NCI-H146 (cell line): ENCODE measurements at places on chromosomes 2 and 18.

DNA sequence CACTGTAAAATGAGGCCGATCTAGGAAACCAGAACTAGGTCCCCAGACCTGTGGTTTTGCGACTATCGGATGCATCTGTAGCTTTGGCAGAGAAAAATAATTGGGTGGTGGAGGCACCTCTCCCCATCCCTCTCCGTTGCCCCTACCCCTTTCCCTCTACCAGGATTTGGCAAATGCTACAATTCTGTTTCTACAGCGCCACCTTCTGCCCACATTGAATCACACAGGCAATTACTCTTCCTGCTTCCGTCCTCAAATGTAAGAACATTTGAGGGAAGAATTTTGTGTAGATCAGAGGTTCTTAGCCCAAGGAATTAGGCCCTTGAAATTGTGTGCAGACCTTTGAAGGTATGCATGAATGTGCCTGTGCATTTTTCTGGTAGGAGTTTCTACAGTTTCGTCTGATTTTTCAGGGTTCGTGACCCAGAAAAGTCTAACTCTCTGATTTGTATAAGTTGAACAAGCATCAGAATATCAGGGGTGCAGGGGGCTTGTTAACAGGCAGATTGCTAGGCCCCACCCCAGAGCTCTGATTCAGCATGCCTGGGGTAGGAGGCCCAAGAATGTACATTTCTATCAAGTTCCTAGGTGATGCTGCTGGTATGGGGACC lies 11.2 kb downstream of the ATP6V1B1 start:
- DNase-seq = peak; percentile 51

- DNase-seq = no peak
These were observed 60.4 kb downstream of the RHOB start for GRCh38 chr2:20507166-20507692.

- no peak for DNase-seq
These were observed 11.0 kb downstream of the SLC14A1 start for GRCh38 chr18:45734944-45735343.

- no peak for DNase-seq
These were observed 236.0 kb downstream of the CYRIA start for GRCh38 chr2:16429431-16430145.

- no peak for DNase-seq
These were observed 67.2 kb downstream of the COLEC12 start for GRCh38 chr18:433298-433697.

DNA sequence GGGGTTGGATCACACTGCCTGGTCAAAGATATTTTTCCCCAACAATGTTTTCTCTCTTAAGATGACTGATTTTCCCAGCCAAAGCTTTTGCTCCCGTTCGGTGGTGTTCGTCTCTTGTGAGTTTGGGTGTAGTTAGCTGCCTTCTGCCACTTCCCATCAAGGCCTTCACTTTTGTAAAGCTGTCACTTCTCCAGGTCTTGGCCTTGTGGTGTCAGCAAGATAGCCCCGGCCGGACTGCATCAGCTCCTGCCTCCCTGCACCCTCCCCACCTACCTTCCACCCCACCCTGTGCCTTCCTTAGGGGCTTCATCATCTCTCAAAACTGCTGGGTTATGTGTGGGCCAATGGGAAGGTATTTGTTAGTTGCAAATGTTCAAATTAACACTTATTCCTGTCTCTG lies 228.9 kb downstream of the BCL11A start:
- DNase-seq = no peak

GRCh38 chr2:57450170-57450569 lies 596.4 kb upstream of the VRK2 start:
- no peak for DNase-seq

GRCh38 chr18:46756559-46757201 lies at the start of gene ST8SIA5:
ST8SIA5 (minus strand) TSS chr18:46757053; CDS start chr18:46756508, 545 bp downstream.
- peak; percentile 99 for DNase-seq

DNA sequence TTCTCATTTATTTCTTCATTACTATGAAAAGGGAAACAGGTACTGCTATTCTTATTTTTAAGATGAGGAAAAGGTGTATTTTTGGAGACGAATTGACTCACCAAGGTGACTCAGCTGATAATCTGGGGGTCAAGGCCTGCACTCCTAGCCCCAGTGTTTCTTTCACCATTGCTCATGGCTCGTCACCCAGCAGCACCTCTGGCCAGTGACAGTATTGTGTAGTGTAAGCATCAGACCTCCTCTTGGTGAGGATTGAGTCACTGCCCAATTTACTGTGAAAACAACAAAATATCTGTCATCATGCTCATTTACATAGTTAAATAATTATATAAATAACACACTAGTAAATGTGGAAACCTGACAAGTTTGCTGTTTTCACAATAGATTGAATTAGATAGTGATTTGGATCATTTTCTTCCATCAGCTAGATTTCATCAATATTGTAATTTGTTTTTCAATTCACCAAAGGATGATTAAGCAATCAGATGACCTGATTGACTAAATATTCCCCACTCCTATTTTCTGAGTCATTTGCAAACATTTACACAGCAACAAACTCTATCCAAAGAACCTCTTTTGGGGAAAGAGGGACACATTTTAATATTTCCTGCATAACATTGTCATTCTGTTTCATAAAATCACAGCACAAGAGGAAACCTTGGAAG lies 492.8 kb upstream of the RAB12 start:
- no peak for DNase-seq

GRCh38 chr2:101613056-101613704 lies 84.3 kb upstream of the MAP4K4 start:
- no peak for DNase-seq

GRCh38 chr2:144702051-144702450 lies 182.1 kb upstream of the ZEB2 start:
- DNase-seq = no peak

DNA sequence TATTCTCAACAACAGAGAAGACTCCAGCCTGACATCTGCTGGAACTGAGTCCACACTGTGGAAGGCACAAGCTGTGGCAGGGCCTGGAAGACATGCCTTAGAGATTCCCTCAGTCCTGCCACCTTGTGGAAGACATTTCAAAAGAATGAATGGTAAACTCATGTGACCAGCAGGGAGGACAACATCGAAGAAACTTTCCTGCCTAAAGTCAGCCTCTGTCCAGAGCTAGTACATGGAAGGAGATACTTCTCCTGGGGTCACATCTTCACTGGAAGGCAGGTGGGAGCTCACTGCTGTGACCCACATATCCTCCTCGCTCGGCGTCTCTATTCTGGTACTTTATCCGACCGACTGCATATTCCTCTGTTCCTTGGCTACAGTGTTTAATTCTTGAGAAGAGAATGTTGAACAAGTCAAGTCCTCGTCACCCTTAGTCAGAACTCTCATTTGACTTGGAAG lies 59.5 kb downstream of the PUM2 start:
- peak; percentile 34 for DNase-seq

DNA sequence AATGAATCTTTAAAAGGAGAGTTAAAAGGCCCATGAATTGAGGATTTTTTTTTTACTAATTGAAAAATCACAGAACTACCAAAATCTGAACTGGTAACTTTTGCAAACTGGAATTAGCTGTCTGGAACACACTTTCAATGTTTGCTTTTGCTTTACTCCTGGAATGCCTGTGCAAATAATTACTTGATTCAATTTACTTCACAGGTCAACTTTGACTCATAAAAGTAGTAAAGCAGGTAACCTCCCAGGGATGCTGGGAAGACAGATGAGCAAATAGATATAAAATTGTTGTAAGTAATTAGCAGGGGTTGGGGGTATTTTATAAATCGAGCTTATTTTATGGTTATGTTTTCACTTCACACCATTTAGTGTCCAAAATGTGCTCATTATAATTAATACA lies 398.3 kb upstream of the HNRNPA3 start:
- peak; percentile 46 for DNase-seq

GRCh38 chr2:10003206-10004125 lies 39.9 kb upstream of the KLF11 start:
- DNase-seq = no peak

DNA sequence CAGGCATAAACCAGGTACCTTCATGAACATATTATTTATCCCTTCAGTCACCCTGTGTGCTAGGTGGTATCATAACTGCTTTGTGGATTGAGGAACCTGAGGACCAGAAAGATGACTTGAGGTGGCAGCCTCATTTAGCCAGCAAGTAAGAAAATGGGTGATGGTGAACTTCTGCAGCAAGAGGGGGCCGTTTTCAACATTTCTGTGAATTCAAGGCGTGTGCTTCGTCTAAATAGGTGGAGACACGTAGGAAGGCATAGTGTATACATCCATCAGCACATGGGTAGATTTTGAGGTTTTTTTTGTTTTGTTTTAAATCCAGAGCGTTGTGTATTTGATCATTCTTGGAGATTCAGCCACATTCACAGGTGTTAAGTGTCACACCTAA lies 118.7 kb downstream of the SPTBN1 start:
- DNase-seq = no peak

DNA sequence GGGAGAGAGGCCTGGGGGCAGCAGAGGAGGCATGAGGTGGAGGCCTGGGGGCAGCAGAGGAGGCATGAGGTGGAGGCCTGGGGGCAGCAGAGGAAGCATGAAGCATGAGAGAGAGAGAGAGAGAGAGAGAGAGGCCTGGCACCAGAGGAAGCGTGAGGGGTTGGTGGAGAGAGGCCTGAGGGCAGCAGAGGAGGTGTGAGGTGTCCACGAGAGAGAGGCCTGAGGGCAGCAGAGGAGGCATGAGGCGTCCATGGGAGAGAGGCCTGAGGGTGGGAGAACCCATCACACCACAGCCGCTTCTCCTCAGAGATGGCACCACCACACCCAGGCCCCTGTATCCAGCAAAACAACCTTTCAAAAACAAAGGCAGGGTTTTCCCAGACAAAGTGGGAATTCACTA lies 55.7 kb upstream of the KCNG2 start:
- DNase-seq = no peak

DNA sequence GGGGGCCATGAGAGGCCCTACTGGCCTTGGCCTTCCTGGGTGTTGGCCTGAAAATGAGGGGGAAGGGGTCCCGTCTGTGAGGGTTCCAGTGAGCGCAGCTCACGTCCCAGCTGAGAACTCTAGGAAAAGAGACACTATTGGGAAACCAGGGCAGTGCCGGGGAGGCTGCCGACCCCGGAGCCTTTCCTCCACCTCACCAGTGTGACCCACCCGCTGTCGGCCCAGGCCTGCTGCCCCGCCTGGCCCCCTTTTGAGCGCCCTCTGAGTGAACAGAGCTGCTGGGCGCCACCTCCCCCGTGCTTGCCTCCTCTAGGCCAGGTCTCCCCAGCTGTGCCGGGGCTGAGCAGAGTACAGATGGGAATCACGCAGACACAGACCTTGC lies 17.5 kb upstream of the ARHGEF4 start:
- no peak for DNase-seq
